ENCODE measurements at places on chromosomes 4 and X.

- DNase-seq, result no peak
Measured at GRCh38 chrX:11881485-11882170, 123.6 kb downstream of the MSL3 start.

- no peak for DNase-seq
Measured at GRCh38 chrX:1420371-1420770, 28.5 kb upstream of the SLC25A6 start.

DNA sequence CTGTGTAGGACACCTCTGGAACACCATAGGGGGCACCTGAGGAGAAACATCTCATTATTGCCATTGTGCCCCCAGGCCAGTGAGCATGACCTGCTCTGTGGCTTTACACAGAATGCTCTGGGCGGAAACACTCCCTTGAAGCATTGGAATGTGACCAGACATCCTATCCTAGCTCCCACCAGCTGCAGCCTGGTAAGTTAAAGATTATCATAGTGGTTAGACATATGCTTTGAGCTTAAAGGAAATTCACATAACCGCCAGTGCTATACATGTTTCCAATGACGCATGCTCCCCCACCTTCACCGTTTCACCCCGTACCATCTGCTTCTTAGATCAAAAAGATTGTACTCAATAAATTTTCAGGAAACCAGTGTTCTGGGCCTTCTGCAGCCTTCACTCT, 217.7 kb upstream of the CENPE start:
- no peak for DNase-seq

GRCh38 chrX:103688946-103689345, 2.4 kb upstream of the MORF4L2 start:
- peak; percentile 86 for DNase-seq

DNA sequence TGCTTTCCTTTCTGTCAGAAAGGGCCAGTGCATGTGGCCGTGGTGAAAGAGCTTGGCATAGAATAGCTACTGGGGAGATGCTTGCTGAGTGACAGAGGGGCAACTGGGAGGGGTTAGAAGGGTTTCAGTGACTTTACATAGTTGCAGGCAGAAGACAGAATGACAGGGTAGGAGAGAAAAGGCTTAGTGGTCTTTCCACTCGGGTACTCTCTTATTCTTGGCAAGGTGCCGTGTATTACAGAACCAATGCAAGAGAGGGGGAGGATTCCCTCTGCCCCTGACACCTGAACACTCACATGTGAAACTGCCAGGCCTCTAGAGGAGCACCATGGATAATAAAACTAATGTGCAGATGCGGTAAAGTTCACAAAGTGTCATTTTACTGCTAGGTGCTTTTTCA, 228.2 kb downstream of the MGST2 start:
- DNase-seq, result no peak

DNA sequence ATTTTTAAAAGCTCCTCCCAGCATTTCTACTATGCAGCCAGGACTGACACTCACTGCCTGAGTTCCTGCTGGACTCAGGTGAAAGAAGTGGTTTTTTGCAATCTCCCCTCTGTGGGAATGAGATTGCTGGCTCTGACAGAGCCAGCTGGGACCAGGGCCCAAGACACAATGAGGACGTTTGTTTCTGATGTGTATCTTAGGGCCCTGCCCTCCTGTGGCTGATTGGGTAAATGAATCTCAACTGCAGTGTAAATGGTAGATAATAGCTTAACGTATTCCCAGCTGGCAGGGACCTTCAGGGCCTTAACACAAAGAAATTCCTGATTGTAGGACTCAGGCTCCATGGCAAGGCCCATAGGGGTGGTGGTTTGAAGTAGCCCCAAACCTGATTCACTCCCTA, 85.8 kb upstream of the PRPS1 start:
- DNase-seq, result peak; percentile 14
